Colonic mucosa (tissue), 4 donors: ENCODE measurements at places on chromosomes 11 and 22. TPM values are rescaled to one million over a fixed set of nuclear protein-coding genes. Genes with fewer than 3 reads are reported as not detected.

DNA sequence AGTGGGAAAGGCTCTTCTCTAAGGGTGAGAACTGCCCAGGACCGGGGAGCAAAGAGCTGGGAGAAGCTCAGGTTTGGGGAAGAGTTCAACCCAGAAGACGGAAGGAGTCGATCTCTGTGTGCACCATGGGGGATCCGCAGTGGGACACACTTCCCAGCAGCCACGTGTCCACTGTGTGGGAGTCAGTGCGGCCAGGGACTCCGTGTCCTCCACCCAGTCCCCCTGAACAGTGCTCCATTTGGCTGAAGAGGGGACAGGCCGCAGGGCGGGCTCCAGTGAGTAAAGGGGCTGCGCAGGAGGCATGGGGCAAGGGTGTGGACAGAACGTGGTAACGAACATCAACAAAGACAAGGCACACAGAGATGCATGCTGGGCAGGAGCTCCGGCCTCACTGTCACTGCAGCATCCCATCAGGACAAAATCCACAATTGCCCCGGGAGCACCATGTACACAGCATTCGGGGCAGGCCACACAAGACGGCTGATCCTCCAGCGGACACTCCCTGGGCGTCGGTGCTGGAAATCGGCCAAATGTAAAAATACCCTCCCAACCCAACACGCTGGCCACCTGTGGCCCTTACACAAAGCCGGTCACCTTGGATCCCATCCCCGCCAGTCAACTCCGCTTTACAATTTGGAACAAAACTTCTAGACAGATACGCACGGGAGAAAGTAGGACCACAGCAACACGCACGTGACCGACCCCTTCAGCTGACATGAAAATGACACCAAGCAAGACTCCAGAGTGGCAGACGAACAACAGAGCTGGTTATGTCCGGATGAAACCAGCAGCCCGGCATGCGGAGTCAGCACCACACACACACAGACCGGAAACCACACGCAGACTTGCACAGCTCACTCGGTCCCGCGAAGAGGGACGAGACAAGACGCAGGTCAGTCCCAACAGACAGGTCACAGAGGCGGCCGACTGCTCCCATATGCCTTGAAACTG is 366.8 kb downstream of the SHANK2 start:
- DNase-seq: no peak
- H3K27ac ChIP-seq: no peak overlapping the region
- H3K36me3 ChIP-seq: no peaks in the 10 kb centered on the region
- H3K4me1 ChIP-seq: no peaks in the 10 kb centered on the region
- no peak overlapping the region for H3K4me3 ChIP-seq

DNA sequence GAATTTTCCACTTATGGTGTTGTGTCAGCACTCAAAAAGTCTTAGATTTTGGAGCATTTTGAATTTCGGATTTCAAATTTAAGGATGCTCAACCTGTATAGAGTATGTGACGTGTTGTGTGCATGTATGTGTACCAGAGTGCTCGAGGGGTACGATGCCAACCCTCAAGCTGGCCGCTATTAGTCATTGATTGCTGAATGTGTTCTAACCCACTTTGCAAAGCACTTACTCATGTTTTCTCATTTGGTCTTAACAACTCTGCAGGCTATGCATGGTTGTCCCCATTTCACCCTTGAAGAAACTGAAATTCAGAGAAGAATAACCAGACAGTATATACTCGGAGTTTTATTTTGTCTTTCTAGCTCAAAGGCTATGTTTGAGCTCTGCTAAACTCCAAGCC is 196.4 kb upstream of the TENM4 start:
- no peaks in the 10 kb centered on the region for H3K4me1 ChIP-seq
- H3K4me3 ChIP-seq: no peak overlapping the region
- no peaks in the 10 kb centered on the region for H3K36me3 ChIP-seq
- no peak for DNase-seq

GRCh38 chr11:67269401-67270255 is 3.4 kb downstream of the GRK2 start:
- H3K36me3 ChIP-seq: peaks cover 4% of the 10 kb centered on the region
- H3K27ac ChIP-seq: peak overlapping the region; percentile 84
- H3K27me3 ChIP-seq: no peaks in the 10 kb centered on the region
- H3K4me3 ChIP-seq: peak overlapping the region; percentile 36

The IL17REL gene
- 0.22 TPM for total RNA-seq

The TMEM151A gene
- total RNA-seq: 0.47 TPM

The TRPM5 gene
- total RNA-seq: 1.3 TPM
